ENCODE measurements at places on chromosomes 11 and 22.

DNA sequence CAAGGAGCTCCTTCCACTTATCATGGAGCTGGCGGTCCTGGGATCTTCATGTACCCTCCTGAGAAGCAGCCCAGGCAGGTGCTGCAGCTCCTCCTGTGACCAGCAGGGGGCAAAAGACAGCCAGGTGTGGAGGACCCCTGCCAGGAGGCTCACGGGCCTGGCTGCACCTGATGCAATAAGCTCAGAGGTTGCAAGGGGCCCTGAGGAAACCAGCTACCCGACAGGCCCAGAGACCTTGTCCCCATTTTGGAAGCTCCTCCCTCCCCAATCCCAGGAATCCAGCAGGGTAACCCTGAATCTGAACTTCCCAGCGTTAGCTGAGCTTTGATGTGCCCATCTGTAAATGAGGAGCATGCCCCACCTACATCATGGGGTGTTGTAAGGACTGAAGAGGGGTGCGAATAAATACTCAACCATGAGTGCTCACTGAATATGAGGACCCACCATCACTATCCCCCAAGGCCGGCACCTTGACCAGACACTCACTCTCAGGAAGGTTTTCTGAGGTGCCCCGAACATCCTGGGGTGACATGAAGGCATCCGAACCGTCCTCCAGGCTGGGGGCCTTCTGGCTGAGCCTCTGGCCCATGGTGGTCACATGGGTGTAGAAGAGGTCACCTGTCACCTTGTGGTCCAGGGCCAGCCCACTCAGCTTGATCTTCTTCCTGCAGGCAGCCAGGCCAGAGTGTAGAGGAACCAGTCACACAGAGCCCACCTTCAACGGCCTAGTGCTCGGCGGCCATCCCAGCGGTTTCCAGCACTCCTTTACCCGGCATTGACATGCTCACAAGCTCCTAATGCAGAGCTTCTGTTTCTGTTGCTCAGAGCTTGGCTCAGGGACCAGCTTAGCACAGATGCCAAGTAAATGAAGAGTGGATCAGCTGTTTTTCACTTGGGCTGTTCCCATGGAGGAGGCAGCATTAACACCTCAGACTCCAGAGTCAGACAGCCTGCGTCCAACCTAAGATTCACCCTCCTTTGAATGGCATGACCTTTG lies 21.7 kb downstream of the SLC43A1 start:
- DNase-seq, result peak; percentile 67

- DNase-seq, result no peak
Measured at GRCh38 chr11:108593923-108594434, 411 bp upstream of the EXPH5 start.

DNA sequence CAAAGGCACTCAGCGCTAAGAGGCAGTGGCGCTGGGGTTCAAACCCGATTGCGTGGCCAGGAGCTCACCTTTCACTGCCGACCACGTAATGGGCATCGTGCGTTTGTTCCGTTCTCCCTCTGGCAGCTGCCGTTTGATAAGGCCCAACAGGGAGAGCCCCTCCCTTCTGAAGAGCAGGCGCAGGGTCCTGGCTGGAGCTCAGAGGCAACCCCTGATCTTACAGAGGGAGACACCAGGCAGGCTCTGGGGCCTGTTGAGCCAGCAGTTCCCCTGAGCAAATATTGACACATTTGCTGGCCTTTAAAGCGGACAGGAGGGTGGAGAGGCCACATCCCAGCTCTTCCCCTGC lies 11.7 kb upstream of the C1QTNF6 start:
- DNase-seq, result no peak

GRCh38 chr22:17925431-17925841 lies 98.9 kb downstream of the MICAL3 start:
- no peak for DNase-seq

DNA sequence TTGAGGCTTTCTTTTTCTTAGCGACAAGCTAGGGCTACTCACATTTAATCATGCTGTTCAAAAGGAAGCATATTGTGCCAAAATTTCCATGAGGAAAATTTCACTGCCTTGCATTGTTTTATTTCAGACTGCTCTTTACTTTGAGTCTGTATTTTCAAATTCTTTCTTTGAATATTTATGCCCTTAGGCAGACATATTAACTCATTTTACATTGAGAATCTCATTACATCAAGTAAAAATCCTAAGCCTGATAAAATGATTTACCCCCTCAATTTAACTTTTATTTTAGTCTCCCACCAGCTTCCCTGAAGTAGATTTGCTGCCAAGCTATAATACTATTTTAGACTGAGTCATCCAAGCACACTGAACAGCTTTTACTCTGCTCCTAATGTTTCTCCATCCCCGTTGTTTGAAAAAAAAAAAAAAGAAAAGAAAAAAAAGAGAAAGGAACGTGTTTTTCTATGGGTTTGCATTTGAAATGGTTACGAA lies 189.3 kb upstream of the MTMR2 start:
- DNase-seq, result no peak

- no peak for DNase-seq
Measured at GRCh38 chr11:102111011-102111786, 952 bp downstream of the YAP1 start.

DNA sequence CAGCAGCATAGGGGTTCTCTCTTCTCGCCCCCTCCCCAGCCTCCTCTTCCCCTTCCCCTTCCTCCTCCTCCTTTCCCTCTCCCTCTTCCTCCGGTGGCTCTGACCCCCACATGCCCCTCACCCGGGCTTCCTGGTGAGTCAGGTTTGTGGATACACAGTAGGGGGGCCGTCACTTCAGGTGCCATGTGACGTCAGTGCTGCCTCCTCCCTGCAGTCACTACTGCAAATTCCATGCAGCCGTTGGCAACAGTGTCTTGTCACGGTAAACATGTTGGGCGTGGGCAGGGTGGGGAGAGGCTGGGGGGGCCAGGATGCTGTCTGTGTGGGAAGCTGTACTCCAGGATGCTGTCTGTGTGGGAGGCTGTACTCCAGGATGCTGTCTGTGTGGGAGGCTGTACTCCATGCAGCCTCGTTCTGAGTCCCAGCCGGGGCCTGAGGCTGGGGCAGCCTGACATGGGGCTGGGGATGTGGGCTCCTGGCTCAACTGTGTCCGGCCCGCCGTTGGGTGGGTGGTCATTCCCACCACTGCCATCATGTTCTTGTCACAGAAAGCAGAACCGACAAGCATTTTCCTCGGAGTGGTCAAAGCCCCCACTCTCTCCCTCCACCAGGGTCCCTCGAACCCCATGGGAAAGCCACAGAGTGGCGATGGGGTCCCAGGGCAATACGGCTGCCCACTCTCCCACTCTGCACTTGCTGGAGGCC lies 2.4 kb upstream of the MUC2 start:
- DNase-seq, result no peak

GRCh38 chr22:45774001-45774670 lies 102.5 kb downstream of the ATXN10 start:
- no peak for DNase-seq

GRCh38 chr11:112227471-112227870 lies 1.2 kb downstream of the PTS start:
- no peak for DNase-seq

- no peak for DNase-seq
Measured at GRCh38 chr22:43839781-43840180, 22.5 kb downstream of the SULT4A1 start.

DNA sequence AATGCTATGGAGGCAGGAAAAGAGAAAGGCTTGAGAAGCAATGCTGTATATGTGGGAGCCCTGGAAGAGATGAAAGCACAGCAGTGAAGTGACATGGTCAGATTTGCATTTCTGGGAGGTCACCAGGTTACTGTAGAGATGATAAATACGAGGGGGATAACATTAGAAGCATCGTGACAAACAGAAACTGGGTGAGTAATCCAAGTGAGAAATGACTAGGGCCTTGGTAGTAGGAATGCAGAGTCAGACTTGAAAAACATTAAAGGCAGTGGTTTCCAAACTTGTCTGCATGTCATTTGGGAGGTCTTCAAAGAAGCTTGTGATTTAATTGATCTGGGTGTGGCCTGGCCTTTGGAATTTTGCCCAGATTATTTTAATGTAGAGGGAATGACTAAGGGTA lies 43.9 kb downstream of the CCDC34 start:
- DNase-seq, result no peak

All from activated CD4-positive, alpha-beta T cell treated with anti-CD3 and anti-CD28 coated beads for 24 hours (primary cell).